Stomach (tissue), 19 donors: ENCODE measurements at places on chromosomes 4 and X. TPM values are rescaled to one million over a fixed set of nuclear protein-coding genes. Genes with fewer than 3 reads are reported as not detected.

Gene PAGE2B
- not detected for total RNA-seq

Gene CT47C1
- total RNA-seq: not detected

Gene CCNG2
- total RNA-seq: 22.7 TPM

Gene PGAM4
- not detected for total RNA-seq

Gene KIT
- 41.7 TPM for total RNA-seq

Gene SMPX
- total RNA-seq: 126 TPM

Gene TRPC5OS
- total RNA-seq: not detected

Gene ARHGAP4
- total RNA-seq: 93.9 TPM

Gene S100G
- not detected for total RNA-seq

Gene PHKA1
- 2.3 TPM for total RNA-seq

DNA sequence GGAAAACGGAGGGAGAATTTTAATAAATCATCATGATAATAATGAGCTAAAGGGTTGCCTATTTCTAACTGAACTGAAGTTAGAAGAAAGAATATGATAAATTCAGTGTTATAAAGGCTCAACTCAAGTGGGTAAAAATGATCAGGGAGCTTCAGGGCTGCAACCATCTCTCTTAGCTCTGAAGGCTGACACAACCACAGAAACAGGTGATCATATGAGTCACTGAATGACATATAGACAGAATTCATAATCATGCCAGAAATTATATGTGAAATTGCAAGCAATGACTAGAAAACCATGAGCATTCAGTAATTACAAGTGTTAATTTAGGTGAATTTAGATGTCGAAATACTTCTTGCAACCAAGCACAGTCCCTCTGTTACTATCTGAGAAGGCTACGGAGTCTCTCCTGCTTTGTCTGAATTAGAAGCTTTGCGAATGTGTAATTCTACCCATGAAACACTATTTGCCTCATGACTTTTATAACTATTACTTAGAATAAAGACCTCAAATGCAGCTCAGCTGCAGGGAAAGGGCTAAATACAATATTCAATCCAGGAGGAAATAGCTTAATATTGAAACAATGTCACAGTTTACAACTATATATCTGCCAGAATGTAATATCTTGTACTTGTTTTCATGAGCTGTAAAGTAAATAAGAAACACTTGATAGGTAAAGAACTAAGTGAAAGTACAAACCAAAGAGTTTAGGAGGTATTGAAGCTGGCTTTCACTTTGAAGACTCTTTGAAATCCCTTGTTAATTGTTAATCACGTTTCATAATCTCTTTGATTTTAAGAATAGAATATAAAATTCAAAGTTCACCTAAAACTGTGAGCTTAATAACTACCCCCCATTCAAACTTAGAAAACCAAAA, 1972.6 kb downstream of the ARAP2 start:
- DNase-seq: no peak
- no peaks in the 10 kb centered on the region for H3K27me3 ChIP-seq
- H3K4me3 ChIP-seq: no peak overlapping the region
- no peaks in the 10 kb centered on the region for H3K36me3 ChIP-seq
- no peak overlapping the region for H3K27ac ChIP-seq

DNA sequence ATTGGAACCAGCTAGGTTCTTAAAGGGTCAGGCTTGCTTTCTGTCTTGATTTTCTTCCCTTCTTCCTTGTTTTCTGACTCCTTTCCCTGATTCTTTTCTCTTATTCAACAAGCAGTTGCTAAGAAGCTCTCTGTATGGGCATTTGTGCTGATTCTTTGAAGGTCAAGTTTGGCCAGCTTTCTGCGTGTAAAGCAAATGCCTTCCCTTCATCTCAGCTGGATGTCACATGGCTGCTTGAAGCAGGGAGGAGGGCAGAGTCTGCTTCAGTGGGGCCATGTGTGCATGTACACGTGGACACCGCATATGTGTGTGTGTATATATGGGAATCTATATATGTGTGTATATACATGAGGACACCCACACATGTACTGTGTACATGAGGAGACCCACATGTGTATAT, 139.9 kb upstream of the ATP6AP2 start:
- H3K36me3 ChIP-seq: no peaks in the 10 kb centered on the region
- H3K27me3 ChIP-seq: no peaks in the 10 kb centered on the region
- no peak overlapping the region for H3K4me3 ChIP-seq
- DNase-seq: no peak
- no peak overlapping the region for H3K27ac ChIP-seq
- no peaks in the 10 kb centered on the region for H3K4me1 ChIP-seq

DNA sequence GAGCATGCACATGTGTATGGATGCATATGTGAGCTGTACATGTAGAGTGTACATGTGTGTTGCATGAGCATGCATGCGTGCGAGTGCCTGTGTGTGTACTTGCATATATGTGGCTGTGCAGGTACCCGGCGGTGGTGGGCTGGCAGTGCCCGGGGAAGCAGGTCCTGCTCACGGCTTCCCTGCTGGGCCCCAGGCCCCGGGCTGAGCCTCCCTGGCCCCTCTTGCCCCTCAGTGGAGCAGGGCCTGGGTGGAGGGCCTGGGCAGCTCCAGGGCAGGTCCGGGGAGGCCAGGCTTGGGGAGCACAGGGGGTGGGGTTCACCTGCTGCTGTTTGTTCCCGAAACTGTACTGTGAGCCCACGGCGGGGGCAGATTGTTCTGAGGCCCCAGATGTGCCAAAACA, 9.4 kb downstream of the NAT8L start:
- H3K36me3 ChIP-seq: no peaks in the 10 kb centered on the region
- DNase-seq: no peak
- no peak overlapping the region for H3K4me3 ChIP-seq
- H3K4me1 ChIP-seq: peaks cover 9% of the 10 kb centered on the region

- DNase-seq: no peak
- no peak overlapping the region for H3K27ac ChIP-seq
- H3K4me3 ChIP-seq: no peak overlapping the region
- H3K4me1 ChIP-seq: peaks cover 12% of the 10 kb centered on the region
Observed at GRCh38 chr4:69054578-69055200, 41.6 kb upstream of the UGT2B7 start.

GRCh38 chrX:24093746-24094145, 39.0 kb downstream of the EIF2S3 start:
- DNase-seq: no peak
- H3K36me3 ChIP-seq: no peaks in the 10 kb centered on the region
- no peak overlapping the region for H3K4me3 ChIP-seq
- no peak overlapping the region for H3K27ac ChIP-seq
- no peaks in the 10 kb centered on the region for H3K27me3 ChIP-seq
- H3K4me1 ChIP-seq: no peaks in the 10 kb centered on the region

- no peaks in the 10 kb centered on the region for H3K27me3 ChIP-seq
- no peaks in the 10 kb centered on the region for H3K36me3 ChIP-seq
- no peak overlapping the region for H3K27ac ChIP-seq
- no peaks in the 10 kb centered on the region for H3K4me1 ChIP-seq
Observed at GRCh38 chr4:88251924-88252323, 32.4 kb downstream of the PPM1K start.

DNA sequence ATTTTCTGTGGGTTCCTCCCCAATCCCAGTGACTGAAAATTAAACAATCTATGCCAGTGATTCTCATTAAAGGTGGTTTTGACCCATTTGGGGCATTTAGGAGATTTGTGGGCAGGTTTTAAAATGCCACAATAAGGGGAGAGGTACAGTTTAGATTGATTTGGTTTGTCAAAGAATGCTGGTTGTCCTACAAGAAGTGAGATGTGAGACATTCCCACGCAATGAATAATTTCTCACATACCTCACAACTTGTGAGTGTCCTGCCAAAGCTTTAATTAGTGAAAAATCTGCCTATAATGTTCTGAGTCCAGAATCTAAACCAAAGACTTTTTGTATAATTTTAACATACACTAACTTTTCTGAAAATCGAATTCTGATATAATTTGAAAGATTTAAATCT, 199.4 kb downstream of the MAPK10 start:
- no peaks in the 10 kb centered on the region for H3K27me3 ChIP-seq
- DNase-seq: no peak
- H3K4me1 ChIP-seq: no peaks in the 10 kb centered on the region
- H3K4me3 ChIP-seq: no peak overlapping the region
- H3K36me3 ChIP-seq: no peaks in the 10 kb centered on the region

- no peak overlapping the region for H3K4me3 ChIP-seq
- H3K36me3 ChIP-seq: peaks cover 48% of the 10 kb centered on the region
- no peak for DNase-seq
Observed at GRCh38 chrX:332916-333610, 14.5 kb upstream of the GTPBP6 start.

GRCh38 chrX:77731821-77732419, 54.1 kb downstream of the ATRX start:
- no peak overlapping the region for H3K4me3 ChIP-seq
- H3K27me3 ChIP-seq: no peaks in the 10 kb centered on the region
- no peaks in the 10 kb centered on the region for H3K36me3 ChIP-seq
- no peaks in the 10 kb centered on the region for H3K4me1 ChIP-seq

GRCh38 chr4:111849746-111850284, 295.4 kb upstream of the FAM241A start:
- DNase-seq: no peak
- H3K4me1 ChIP-seq: no peaks in the 10 kb centered on the region
- no peaks in the 10 kb centered on the region for H3K36me3 ChIP-seq
- no peak overlapping the region for H3K27ac ChIP-seq
- no peak overlapping the region for H3K4me3 ChIP-seq

DNA sequence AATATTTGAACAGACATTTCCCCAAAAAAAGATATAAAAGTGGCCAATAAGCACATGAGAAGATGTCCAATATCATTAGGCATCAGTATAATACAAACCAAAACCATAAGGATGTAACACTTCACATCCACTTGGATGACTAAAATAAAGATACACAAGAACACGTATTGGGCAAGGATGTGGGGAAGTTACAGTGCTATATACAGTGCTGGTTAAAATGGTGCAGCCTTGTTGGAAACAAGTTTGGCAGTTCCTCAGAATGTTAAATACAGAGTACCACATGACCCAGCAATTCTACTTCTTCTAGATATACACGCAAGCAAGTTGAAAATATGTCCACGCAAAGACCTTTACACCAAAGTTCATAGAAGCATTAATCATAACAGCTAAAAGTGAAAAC, 58.9 kb downstream of the HAUS3 start:
- H3K4me3 ChIP-seq: no peak overlapping the region
- no peak for DNase-seq
- H3K4me1 ChIP-seq: no peaks in the 10 kb centered on the region
- H3K36me3 ChIP-seq: no peaks in the 10 kb centered on the region

GRCh38 chr4:117491516-117491915, 406.1 kb upstream of the TRAM1L1 start:
- no peak overlapping the region for H3K27ac ChIP-seq
- H3K4me3 ChIP-seq: no peak overlapping the region

DNA sequence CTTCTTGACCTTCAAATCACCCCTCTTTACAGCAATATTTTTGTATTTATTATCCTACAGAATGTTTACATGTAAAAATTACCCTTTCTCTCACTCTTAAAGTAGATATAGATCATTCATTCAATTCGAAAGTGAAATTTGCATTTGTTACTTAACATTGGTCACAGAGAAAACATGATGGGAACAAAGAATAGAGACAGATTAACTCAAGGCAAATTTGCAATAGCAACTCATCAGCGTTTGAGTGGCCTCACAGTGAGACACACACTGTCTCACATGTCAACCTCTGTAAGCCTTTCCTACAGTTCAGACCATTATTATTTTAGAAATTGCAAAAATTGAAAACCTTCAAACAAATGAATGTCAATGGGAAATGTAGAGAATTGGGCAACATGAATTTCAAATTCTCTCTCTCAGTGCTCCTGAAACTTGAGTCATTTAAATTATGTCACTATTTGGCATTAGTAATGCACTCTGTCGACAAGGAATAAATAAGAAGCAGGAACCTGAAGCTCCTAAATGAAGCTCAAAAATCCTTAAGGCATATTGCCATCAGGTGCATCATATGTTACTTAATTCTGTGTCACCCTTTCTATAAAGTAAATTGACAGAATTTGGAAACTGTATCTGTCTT, 148.3 kb upstream of the ANXA10 start:
- no peak overlapping the region for H3K4me3 ChIP-seq
- no peaks in the 10 kb centered on the region for H3K36me3 ChIP-seq
- H3K4me1 ChIP-seq: no peaks in the 10 kb centered on the region
- H3K27me3 ChIP-seq: no peaks in the 10 kb centered on the region
- no peak for DNase-seq

GRCh38 chrX:136880003-136880451, 498 bp downstream of the RBMX start:
- peak overlapping the region; percentile 69 for H3K4me3 ChIP-seq
- peak; percentile 62 for DNase-seq
- H3K27me3 ChIP-seq: no peaks in the 10 kb centered on the region
- H3K27ac ChIP-seq: peak overlapping the region; percentile 93
- H3K36me3 ChIP-seq: peaks cover 21% of the 10 kb centered on the region
